ENCODE measurements at places on chromosomes 4 and X.

- peak; percentile 72 for DNase-seq
Measured at GRCh38 chr4:57504139-57504538, 394.0 kb upstream of the IGFBP7 start.

- DNase-seq, result no peak
Measured at GRCh38 chrX:64229154-64229553, 1.3 kb downstream of the ASB12 start.

DNA sequence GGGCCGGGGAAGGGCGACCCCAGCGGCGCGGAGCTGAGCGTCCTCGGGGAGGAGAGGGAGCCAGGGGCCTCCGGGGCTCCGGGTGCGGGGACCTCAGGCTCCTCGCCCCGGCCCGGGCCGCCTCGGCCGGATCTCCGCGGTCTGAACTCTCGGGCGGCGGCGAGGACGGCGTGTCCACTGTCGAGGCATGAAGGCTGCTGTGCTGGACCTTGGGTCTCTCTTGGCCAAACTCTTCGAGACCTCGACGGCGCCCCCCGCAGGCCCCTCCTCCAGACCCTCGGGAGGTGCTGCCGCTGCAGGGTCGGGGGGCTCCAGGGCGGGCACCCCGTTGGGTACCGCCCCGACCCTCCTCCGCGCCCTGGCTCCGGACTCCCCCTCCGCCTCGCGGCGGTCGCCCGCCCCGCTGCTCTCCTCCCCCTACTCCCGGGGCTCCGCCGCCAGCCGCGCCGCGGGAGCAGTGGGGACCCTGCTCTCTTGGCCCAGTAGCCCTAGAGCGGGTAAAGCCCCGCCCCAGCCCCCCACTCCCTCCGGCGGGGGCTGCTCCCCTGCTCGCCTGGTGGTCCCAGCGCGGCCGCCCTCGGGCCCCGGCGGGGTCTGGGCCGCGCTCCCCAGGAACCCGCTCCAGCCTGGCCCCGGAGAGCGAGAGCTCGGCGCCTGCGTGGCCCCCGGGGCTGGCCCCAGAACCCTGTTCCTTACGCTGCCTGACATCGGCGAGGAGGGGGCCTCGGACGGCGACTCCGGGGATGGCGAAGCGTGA, 564 bp downstream of the FAM149A start:
- no peak for DNase-seq

- DNase-seq, result no peak
Measured at GRCh38 chr4:188107931-188108843, 1.2 kb downstream of the TRIML2 start.

- no peak for DNase-seq
Measured at GRCh38 chr4:18691431-18692200, 670.1 kb upstream of the LCORL start.

- DNase-seq, result no peak
Measured at GRCh38 chr4:153122855-153123254, 81.4 kb upstream of the TRIM2 start.

GRCh38 chr4:7206911-7207567, 14.7 kb downstream of the SORCS2 start:
- DNase-seq, result no peak

- DNase-seq, result no peak
Measured at GRCh38 chr4:47686294-47686872, 151.5 kb downstream of the CORIN start.

DNA sequence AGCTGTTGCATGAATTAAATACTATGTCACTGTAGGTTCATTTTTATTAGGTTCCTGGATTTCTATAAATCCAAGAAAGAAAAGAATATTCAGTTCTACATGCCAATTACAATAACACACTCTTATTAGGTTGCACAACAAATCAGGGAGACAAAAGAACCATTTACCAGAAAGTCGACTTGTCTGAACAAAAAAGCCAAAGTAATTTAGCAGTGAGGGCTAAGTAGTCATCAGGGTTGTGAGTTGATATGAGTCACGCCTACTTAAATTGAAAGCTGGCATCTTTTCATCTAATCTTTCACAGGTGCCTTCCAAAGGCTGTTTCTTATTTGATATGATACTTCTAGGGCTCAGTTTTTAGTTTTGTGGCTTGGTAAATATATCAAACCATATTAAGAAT, 25.4 kb upstream of the GNRHR start:
- DNase-seq, result no peak
